Activated T-helper 17 cell treated with anti-CD3 and anti-CD28 coated beads, Interleukin-2, amount 50 U/mL, for 72 hours (primary cell): ENCODE measurements at places on chromosomes 11 and 22.

GRCh38 chr11:112253605-112254242 is 6.9 kb downstream of the PLET1 start:
- H3K36me3 ChIP-seq, result no peaks in the 10 kb centered on the region
- no peaks in the 10 kb centered on the region for H3K27me3 ChIP-seq
- no peaks in the 10 kb centered on the region for H3K4me1 ChIP-seq
- no peak overlapping the region for H3K4me3 ChIP-seq
- no peak overlapping the region for H3K27ac ChIP-seq
- no peak for ATAC-seq

GRCh38 chr11:119906376-119906775 is 177.4 kb upstream of the NECTIN1 start:
- no peaks in the 10 kb centered on the region for H3K36me3 ChIP-seq
- no peak overlapping the region for H3K4me3 ChIP-seq
- no peaks in the 10 kb centered on the region for H3K4me1 ChIP-seq
- no peak for ATAC-seq

GRCh38 chr11:102430158-102430836 is 22.3 kb downstream of the TMEM123 start:
- H3K27me3 ChIP-seq, result no peaks in the 10 kb centered on the region
- peaks cover 95% of the 10 kb centered on the region for H3K36me3 ChIP-seq
- ATAC-seq, result peak; percentile 92
- H3K4me1 ChIP-seq, result peaks cover 63% of the 10 kb centered on the region

GRCh38 chr11:57343825-57344224 is 5.7 kb downstream of the P2RX3 start:
- ATAC-seq, result no peak
- H3K4me3 ChIP-seq, result no peak overlapping the region
- no peaks in the 10 kb centered on the region for H3K36me3 ChIP-seq

- peaks cover 66% of the 10 kb centered on the region for H3K36me3 ChIP-seq
- H3K27me3 ChIP-seq, result no peaks in the 10 kb centered on the region
- ATAC-seq, result no peak
Measured at GRCh38 chr11:128455766-128456165, 131.6 kb downstream of the ETS1 start.

- H3K4me1 ChIP-seq, result no peaks in the 10 kb centered on the region
- no peak for ATAC-seq
- no peaks in the 10 kb centered on the region for H3K36me3 ChIP-seq
- no peaks in the 10 kb centered on the region for H3K27me3 ChIP-seq
- H3K27ac ChIP-seq, result no peak overlapping the region
- no peak overlapping the region for H3K4me3 ChIP-seq
Measured at GRCh38 chr11:100927579-100927978, 202.0 kb downstream of the PGR start.

- no peak for ATAC-seq
- H3K27me3 ChIP-seq, result peaks cover 5% of the 10 kb centered on the region
- no peak overlapping the region for H3K27ac ChIP-seq
- H3K4me3 ChIP-seq, result no peak overlapping the region
- no peaks in the 10 kb centered on the region for H3K36me3 ChIP-seq
Measured at GRCh38 chr22:32527756-32528155, 53.1 kb downstream of the FBXO7 start.

DNA sequence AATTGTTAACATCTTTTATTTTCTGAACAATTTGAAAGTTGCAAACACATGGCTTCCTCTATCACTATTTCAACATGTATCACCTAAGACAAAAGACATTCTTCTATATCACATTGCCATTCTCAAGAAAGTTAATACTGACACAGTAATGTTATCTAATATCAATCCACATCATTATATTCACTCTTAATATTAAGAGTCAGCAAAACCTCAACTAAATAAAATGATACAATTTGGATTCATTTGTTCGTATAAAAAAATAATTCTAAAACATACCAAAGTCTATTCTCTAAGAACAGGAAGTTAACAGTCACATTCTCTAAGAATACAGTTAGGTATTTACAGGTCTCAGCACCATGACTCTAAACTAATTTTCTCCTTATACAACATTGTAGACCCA is 52.0 kb downstream of the ABTB2 start:
- no peaks in the 10 kb centered on the region for H3K4me1 ChIP-seq
- H3K36me3 ChIP-seq, result no peaks in the 10 kb centered on the region
- no peak overlapping the region for H3K4me3 ChIP-seq

GRCh38 chr11:112417339-112417738 is 156.7 kb upstream of the PLET1 start:
- H3K27me3 ChIP-seq, result peaks cover 8% of the 10 kb centered on the region
- H3K36me3 ChIP-seq, result no peaks in the 10 kb centered on the region
- H3K4me3 ChIP-seq, result peak overlapping the region; percentile 38
- H3K4me1 ChIP-seq, result peaks cover 9% of the 10 kb centered on the region
- H3K27ac ChIP-seq, result peak overlapping the region; percentile 15
- ATAC-seq, result no peak

DNA sequence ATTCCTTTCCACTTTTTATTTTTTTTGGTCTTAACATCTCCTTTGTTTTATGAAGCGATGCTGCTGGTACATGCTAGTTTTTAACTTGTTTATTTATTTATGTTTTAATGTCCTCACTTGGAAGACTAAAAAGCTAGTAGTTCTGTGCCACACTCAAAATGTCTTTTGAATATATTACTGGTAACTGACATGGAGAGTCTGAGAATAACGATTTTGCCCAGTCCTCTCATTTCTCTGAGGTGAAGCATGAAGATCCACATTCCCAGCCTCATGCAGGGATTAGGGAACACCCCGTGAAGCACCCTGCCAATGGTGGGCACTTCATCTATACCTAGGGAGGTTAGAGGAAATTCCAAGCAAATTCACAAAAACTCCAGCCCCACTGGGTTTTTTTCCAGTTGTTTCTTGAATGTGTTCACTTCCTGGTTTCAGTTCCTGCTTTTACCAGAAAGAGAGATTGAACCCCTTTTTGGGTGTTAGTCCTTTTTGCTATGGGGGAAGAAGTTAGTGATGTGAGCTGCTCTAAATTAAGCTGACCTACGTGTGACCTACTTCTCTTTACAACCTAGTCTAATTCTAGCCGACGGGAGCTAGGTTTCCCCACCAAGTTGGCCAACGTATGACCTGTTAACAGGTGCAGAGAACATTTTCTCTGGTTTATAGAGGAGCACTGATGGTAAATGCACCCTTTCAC is 106.1 kb downstream of the SLC1A2 start:
- no peak overlapping the region for H3K4me3 ChIP-seq
- ATAC-seq, result no peak
- peaks cover 7% of the 10 kb centered on the region for H3K4me1 ChIP-seq

GRCh38 chr22:32255726-32256125 is 579 bp upstream of the SLC5A4 start:
- H3K27me3 ChIP-seq, result peaks cover 24% of the 10 kb centered on the region
- H3K36me3 ChIP-seq, result no peaks in the 10 kb centered on the region
- no peak overlapping the region for H3K4me3 ChIP-seq
- no peak overlapping the region for H3K27ac ChIP-seq
- no peaks in the 10 kb centered on the region for H3K4me1 ChIP-seq
- ATAC-seq, result peak; percentile 50

GRCh38 chr11:84581083-84581482 is 1046.1 kb downstream of the DLG2 start:
- H3K4me1 ChIP-seq, result no peaks in the 10 kb centered on the region
- H3K4me3 ChIP-seq, result no peak overlapping the region
- no peak for ATAC-seq
- H3K27ac ChIP-seq, result no peak overlapping the region

DNA sequence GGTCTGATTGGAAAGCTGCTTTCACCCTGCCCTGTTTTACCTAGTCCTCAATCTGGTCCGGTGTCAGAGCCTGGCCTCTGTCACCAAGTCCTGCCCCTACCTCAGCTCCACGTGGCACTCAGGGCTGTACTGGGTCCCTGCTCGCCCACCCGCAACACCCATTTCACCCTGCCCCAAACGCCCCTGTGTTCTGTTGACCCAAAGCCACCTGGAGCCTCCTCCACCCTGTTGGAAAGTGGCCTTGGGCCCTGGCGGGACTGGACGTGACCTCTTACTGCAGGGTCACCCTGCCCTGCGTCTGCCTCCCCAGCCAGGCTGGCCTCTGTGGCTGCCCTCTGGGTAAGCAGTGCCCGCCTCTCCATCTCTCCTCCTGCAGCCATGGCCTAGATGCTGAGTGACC is 21.5 kb upstream of the BRSK2 start:
- no peak for ATAC-seq
- no peak overlapping the region for H3K27ac ChIP-seq
- H3K4me3 ChIP-seq, result no peak overlapping the region
- H3K36me3 ChIP-seq, result no peaks in the 10 kb centered on the region

- peak overlapping the region; percentile 21 for H3K4me3 ChIP-seq
- no peaks in the 10 kb centered on the region for H3K27me3 ChIP-seq
- peaks cover 62% of the 10 kb centered on the region for H3K36me3 ChIP-seq
- peak; percentile 95 for ATAC-seq
- H3K27ac ChIP-seq, result peak overlapping the region; percentile 80
Measured at GRCh38 chr22:36470162-36470993, 11.1 kb downstream of the TXN2 start.

DNA sequence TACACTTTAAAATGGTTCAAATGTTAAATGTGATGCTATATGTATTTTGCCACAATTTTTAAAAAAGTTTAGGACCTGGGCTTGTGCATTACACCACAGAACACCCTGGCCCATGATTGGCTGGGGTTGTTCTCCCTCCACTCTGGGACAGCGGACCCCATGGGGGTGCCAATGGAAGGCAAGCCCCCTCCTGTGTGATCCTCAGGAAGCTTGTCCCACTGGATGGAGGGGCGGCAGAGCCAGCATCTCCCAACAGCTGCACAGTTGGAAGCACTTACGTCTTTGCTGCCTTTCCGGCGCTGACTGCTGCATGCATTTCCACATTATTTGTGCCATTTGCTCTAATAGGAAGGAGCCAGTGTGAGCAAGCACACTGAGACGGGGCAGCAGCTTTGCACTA is 196.5 kb downstream of the SHANK2 start:
- H3K4me3 ChIP-seq, result no peak overlapping the region
- H3K27ac ChIP-seq, result no peak overlapping the region
- no peaks in the 10 kb centered on the region for H3K36me3 ChIP-seq
- H3K4me1 ChIP-seq, result no peaks in the 10 kb centered on the region

DNA sequence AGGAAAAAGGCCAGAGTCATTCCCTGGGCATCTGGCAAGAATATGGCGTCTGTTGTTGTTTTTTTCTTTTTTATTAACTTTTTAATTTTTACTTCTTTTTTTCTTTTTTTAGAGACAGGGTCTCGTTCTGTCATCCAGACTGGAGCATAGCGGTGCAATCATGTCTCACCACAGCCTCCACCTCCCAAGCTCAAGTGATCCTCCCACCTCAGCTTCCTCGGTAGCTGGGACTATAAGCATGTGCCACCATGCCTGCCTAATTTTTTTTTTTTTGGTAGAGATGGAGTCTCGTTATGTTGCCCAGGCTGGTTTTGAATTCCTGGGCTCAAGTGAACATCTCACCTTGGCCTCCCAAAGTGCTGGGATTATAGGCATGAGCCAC is 54.0 kb upstream of the PRDM11 start:
- no peaks in the 10 kb centered on the region for H3K36me3 ChIP-seq
- no peaks in the 10 kb centered on the region for H3K4me1 ChIP-seq
- H3K4me3 ChIP-seq, result no peak overlapping the region
- no peak for ATAC-seq
- H3K27me3 ChIP-seq, result peaks cover 3% of the 10 kb centered on the region

- H3K4me1 ChIP-seq, result peaks cover 74% of the 10 kb centered on the region
- H3K27me3 ChIP-seq, result no peaks in the 10 kb centered on the region
- H3K4me3 ChIP-seq, result peak overlapping the region; percentile 80
Measured at GRCh38 chr11:128735935-128736605, 42.2 kb downstream of the FLI1 start.

DNA sequence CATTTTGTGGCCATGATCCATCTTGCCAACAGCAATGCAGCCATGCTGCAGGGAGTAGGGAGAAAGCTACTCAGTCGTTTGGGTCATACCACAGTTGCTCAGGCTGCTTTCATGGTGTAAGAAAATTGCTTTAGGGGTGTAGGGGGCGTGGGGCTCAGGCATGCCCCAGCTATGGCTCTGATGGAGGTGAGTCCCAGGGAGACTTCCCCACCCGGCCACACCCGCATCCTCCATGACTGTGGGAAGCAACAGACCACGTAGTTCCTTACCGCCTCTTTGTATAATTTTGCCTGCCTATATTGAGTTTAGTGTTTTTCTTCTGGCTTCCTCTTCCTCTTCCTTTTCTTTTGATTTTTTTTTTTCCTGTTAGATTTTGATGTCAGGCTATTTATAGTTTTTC is 58.8 kb downstream of the SPECC1L start:
- no peak overlapping the region for H3K4me3 ChIP-seq
- peaks cover 92% of the 10 kb centered on the region for H3K36me3 ChIP-seq
- no peaks in the 10 kb centered on the region for H3K27me3 ChIP-seq
- peaks cover 3% of the 10 kb centered on the region for H3K4me1 ChIP-seq
- H3K27ac ChIP-seq, result no peak overlapping the region
- no peak for ATAC-seq

- no peak for ATAC-seq
- H3K27ac ChIP-seq, result no peak overlapping the region
- H3K4me3 ChIP-seq, result no peak overlapping the region
- no peaks in the 10 kb centered on the region for H3K36me3 ChIP-seq
Measured at GRCh38 chr11:9950462-9950861, 286.6 kb downstream of the SWAP70 start.

- peak overlapping the region; percentile 35 for H3K27ac ChIP-seq
- no peak for ATAC-seq
- H3K4me3 ChIP-seq, result no peak overlapping the region
- H3K4me1 ChIP-seq, result peaks cover 21% of the 10 kb centered on the region
- H3K27me3 ChIP-seq, result no peaks in the 10 kb centered on the region
- H3K36me3 ChIP-seq, result peaks cover 55% of the 10 kb centered on the region
Measured at GRCh38 chr11:74069146-74070046, 60.5 kb upstream of the UCP3 start.

DNA sequence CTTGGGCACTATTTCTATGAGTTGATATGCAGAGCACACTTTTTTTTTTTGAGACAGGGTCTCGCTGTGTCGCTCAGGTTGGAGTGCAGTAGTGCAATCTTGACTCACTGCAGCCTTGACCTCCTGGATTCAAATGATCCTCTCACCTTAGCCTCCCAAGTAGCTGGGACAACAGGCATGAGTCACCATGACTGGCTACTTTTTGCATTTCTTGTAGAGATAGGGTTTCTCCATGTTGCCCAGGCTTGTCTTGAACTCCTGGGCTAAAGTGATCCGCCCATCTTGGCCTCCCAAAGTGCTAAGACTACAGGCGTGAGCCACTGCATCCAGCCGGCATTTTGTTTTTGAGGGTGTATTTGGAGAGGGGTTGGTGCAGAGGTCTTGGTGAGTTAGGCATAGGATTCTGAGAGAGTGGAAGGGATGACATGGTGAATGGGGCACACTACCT is 29.9 kb upstream of the MTCH2 start:
- no peaks in the 10 kb centered on the region for H3K27me3 ChIP-seq
- no peak overlapping the region for H3K4me3 ChIP-seq
- H3K36me3 ChIP-seq, result no peaks in the 10 kb centered on the region
- no peak for ATAC-seq

DNA sequence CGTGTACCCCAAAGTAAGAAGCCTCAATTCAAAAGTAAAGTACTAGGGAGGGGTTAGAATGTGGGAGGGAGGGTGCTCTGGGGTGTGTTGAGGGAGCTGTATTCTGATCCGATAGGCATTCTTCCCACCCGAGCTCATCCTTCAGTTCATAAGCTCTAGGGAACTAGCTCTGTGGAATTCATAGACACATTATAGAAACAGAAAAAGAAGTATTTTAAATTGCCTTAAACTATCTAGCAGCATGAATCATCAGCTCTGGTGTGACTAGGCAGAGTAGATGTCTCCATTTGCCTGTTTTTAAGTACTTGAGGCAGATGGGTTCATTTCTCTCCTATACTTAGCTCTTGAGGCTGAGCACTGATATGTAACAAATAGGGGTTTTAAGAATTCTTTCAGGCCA is 7.3 kb upstream of the SGSM3 start:
- no peak overlapping the region for H3K4me3 ChIP-seq
- H3K27ac ChIP-seq, result no peak overlapping the region
- no peaks in the 10 kb centered on the region for H3K27me3 ChIP-seq
- no peak for ATAC-seq

GRCh38 chr11:130631119-130631518 is 182.7 kb downstream of the ADAMTS15 start:
- peaks cover 4% of the 10 kb centered on the region for H3K4me1 ChIP-seq
- peaks cover 19% of the 10 kb centered on the region for H3K27me3 ChIP-seq
- H3K27ac ChIP-seq, result no peak overlapping the region
- ATAC-seq, result peak; percentile 95
